ENCODE measurements at places on chromosomes 12 and 14.

- no peak for DNase-seq
Observed at GRCh38 chr12:114342656-114343055, 63.3 kb downstream of the TBX5 start.

DNA sequence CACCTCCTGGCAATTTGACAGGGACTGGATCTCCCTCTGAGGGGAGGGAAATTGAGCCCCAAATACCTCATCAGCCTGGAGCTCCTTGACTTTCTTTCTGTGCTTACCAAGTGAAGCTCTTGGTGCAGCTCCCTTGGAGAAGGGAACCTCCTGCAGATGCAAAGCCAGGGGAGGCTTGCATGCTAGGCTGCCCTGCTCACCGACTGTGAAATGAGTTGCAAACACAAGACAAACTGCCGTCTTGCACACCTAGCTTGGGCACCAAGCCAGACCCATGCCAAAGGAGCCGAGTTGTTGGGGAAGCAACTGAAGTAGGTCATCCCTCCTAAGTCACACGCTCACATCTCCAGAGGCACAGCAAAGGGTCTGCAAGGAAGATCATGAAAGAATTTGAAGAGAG is 95.2 kb downstream of the GTF2A1 start:
- no peak for DNase-seq

GRCh38 chr14:32010604-32011125 is 66.4 kb upstream of the ARHGAP5 start:
- no peak for DNase-seq

DNA sequence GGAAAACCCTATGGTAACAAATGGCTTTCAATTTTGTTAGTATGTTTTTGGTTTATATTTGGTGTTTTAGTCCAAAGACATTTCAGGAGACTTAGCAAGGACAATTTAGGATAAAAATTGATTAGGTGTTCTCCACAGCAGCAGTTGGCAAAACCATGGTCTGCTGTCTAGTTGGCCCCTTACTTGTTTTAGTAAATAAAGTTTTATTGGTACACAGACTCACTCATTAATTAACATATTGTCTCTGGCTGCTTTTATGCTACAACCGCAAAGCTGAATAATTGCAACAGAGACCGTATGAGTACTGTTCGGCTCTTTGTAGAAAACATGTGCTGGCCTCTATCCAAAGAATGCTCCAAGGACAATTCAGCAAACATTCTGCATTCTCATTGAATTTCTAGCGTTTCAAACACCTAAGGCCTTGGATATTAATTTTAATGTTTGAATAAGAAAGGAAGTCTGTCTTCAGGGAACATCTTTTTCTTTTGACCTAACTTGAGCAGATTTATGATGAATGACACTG is 77.7 kb downstream of the CCDC92 start:
- no peak for DNase-seq

- DNase-seq, result no peak
Observed at GRCh38 chr14:60632257-60632656, 17.0 kb downstream of the SIX1 start.

DNA sequence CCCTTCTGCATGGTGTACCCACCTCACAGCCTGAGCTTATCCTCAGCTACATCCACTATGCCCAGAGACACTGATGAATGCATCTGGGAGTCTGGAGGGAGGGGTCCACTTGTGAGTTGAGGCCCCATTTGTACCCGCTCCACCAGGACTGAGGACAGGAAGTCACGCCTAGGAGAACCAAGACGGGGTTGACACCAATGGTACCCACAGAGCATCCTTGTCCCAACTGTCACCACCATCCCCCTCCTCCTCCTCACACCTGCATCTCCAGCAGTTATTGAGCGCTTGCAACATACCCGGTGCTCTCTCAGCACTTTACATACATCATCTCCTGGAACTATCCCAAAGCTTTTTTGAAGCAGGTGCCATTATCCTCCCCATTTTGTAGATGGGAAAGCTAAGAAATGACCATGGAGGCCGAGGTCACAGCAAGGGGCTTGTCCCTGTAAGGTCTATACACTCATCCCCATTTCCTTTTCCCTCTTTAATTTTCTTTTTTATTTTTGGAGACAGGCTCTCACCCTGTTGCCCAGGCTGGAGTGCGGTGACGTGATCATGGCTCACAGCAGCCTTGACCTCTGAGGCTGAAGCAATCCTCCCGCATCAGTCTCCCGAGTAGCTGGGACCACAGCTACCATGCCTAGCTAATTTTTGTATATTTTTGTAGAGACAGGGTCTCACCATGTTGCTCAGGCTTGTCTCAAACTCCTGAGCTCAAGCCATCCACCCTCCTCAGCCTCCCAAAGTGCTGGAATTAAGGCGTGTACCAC is 31.7 kb downstream of the DGLUCY start:
- DNase-seq, result no peak

GRCh38 chr12:57175428-57176138 is 28.2 kb upstream of the LRP1-AS start:
- DNase-seq, result peak; percentile 81

DNA sequence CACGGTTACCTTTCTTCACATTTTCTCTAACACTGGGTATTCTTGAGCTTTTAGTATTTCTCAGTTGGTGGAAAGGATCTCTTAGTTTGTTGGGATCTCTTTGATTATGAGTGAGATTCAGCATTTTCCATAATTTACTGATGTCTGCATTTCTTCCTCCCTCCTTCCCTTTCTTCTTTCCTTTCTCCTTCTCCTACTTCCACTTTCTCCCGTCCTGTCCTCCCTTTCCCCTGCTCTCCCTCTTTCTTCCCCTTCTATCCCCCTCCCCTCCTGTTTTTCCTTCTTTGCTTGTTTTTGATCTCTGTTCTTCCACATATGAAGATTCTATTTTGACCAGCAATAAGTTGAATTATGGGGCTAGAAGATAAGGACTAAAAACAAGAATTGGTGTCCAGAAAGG is 66.9 kb downstream of the FUT8 start:
- DNase-seq, result no peak

- DNase-seq, result no peak
Observed at GRCh38 chr12:76199808-76200207, 115.3 kb upstream of the NAP1L1 start.

DNA sequence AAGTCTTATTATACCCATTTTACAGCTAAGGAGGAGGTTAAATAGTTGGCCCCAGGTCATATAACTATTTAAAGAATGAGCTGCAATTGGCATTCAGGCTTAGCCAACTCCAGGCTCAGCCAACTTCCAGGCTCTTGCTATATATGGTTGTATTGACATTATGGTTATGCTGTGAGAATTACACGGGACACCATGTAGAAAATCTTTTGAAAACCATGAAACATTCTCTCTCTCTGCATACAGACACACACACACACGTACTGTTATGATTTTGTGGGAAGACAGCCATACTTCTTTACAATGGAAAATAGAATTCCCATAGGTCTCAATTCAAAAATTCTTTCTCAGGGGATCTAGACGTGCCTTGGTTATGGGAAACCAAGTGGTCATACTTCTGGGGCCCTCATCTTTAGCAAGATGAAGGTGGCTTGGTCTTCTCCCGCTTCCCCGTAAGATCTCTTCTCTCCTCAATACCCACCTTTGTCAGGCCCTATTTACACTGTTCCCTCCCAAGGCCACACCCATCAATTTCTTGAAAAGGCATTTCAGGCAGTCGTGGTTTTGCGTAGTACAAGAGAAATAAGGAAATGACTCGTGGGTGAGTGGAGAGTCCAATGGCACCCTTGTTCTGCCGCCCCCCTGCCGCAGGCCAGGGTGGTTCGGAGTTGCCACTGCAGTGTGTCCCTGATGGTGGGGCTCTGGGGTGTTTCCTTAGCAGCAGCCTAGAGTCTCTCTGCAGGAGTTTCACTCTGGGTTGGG is 10.0 kb upstream of the GPRC5A start:
- DNase-seq, result no peak

DNA sequence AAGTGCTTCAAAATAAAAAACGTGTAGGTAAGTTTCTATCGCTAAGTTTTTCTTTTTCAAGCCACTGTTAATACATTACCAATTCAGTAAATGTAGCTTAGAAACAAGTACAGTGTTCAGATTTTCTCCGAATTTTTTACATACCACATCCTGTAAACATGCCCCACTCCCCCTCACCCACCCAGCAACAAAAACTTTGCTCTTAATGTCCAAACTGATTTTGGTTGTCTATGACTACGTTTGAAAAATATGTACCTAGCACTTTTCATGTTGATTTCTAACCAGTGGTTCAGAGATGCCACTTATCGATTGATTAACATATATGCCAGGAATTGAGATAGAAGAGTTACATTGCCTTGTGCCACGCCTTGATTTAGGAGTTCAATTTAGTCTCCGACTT is 663 bp upstream of the LIN7A start:
- no peak for DNase-seq

- DNase-seq, result no peak
Observed at GRCh38 chr12:24840046-24840800, 108.7 kb downstream of the BCAT1 start.

- no peak for DNase-seq
Observed at GRCh38 chr12:11812586-11813437, 163.3 kb downstream of the ETV6 start.

- no peak for DNase-seq
Observed at GRCh38 chr12:112887550-112887949, 19.2 kb upstream of the OAS1 start.

DNA sequence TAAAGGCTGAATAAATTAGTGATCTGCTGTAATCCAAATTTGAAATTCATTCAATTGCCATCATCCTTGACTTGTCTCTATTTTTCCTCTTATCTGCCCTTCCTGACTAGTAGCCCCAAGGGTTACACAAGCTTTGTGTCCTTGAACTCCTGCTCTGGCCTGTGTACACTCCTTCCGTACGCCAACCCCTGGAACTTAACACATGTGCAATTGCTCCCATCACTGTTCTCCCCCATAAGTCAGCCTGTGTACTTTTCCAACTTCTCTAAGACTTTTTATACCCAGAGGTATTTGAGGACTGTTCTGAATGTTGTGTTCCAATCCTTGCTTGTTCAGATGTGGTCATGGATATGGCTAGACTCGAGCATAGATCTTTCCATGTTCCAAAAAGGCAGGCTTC is 171.1 kb upstream of the G2E3 start:
- no peak for DNase-seq

DNA sequence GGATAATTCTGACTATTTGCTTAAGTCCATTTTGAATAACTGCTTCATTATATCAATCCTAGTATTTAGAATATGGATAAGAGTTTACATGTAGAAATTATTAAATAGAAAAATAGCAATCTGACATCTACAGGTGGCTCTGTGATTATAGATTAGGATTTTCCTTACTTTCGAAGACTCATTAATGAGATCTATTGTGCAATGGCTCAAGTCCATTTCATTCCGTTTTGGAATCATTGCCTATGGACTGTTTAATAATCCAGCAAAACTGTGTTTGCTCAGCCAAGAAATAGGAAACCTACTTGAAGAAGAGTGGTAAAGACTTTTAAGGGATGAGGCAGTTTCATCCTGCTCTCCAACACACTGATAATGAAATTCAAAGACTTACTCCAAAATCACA is 67.8 kb upstream of the SSTR1 start:
- no peak for DNase-seq

DNA sequence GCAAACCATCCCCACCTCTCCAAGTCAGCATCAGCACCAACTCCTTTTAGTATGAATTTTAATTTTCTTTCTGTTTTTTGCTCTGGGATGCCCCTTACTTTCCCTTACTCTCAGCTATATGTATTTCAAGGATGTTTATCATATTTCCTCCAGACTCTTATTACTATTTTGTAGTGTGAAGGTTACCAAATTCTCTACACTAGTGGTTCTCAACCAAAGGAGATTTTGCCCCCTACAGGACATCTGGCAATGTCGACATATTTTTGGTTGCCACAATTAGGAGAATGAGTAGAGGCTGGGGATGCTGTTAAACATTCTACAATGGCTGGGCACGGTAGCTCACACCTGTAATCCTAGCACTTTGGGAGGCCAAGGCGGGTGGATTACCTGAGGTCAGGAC is 29.1 kb upstream of the SOS2 start:
- no peak for DNase-seq

GRCh38 chr12:79933532-79934264 is 1.2 kb downstream of the PPP1R12A start:
- DNase-seq, result peak; percentile 57

- DNase-seq, result no peak
Observed at GRCh38 chr14:78091361-78091760, 78.8 kb upstream of the NRXN3 start.

DNA sequence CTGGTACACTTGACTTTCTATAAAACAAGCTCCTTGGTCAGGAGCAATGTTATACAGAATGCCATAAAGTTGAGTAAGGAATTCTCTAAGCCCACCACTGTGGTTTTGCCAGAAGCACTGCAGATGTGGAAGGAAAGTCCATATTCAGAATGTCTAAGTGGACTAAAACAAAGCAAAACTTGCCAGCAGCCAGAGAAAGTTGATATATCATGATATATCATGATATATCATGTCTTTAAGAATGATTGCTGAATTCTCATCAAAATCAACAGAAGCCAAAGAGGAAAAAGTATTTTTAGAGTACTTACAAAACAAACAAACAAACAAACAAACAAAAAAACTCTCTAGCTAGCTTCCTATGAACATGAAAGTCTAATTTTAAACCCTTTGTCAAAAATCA is 424.8 kb upstream of the OR4E1 start:
- no peak for DNase-seq

GRCh38 chr12:122471324-122472226 is 29.2 kb downstream of the ZCCHC8 start:
- DNase-seq, result no peak

- DNase-seq, result no peak
Observed at GRCh38 chr12:99600388-99600787, 47.2 kb upstream of the GARIN6 start.
